Eye (tissue), 1 donor: ENCODE measurements at places on chromosomes 2 and 18.

- DNase-seq: no peak
These were observed 483.0 kb downstream of the CCDC85A start for GRCh38 chr2:56666777-56667176.

DNA sequence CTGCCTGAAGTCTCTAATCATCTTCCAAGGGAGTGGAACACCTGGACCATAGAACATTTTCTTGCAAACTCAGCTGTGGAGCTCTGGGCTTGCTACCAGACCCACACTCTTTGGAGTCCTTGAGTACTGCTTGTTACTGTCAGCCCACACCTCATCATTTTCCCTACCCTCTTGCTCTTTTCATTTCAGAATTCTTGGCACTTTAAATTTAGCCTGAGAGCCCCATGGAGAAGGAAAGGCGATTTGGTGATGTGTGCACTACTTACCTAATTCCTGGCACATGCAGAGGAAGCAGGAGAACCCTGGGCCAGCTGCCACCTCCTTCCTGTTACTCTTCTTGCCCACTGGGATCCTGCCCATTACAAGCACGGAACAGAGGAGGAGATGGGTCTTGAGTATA, 31.7 kb downstream of the TMEM178A start:
- no peak for DNase-seq

- no peak for DNase-seq
These were observed 12.5 kb upstream of the SLC38A11 start for GRCh38 chr2:164967781-164968228.

- DNase-seq: no peak
These were observed 216.8 kb downstream of the CAMKMT start for GRCh38 chr2:44578471-44579093.

- no peak for DNase-seq
These were observed 163.9 kb upstream of the THUMPD2 start for GRCh38 chr2:39942950-39943349.

GRCh38 chr2:138137949-138138348, 173.7 kb downstream of the HNMT start:
- no peak for DNase-seq

- no peak for DNase-seq
These were observed 141.5 kb upstream of the MYCN start for GRCh38 chr2:15798701-15799431.

DNA sequence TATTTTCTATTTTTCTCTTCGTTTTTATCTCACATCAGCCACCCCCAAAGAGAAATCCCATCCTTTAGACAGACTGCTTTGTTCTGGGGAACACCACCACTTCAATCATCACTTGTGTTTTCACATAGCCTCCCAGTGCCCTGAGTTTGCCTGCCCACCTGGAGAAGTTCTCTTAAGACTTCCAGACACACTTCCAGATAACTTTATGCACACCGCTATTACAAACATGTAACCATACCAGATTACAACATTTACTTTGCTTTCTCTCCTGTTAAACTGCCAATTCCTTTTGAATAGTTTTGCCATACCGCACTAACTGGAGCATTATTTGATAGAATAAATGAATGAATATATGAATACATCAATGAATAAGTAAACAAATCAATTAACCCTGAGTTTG, 1353.6 kb downstream of the DPP10 start:
- no peak for DNase-seq

DNA sequence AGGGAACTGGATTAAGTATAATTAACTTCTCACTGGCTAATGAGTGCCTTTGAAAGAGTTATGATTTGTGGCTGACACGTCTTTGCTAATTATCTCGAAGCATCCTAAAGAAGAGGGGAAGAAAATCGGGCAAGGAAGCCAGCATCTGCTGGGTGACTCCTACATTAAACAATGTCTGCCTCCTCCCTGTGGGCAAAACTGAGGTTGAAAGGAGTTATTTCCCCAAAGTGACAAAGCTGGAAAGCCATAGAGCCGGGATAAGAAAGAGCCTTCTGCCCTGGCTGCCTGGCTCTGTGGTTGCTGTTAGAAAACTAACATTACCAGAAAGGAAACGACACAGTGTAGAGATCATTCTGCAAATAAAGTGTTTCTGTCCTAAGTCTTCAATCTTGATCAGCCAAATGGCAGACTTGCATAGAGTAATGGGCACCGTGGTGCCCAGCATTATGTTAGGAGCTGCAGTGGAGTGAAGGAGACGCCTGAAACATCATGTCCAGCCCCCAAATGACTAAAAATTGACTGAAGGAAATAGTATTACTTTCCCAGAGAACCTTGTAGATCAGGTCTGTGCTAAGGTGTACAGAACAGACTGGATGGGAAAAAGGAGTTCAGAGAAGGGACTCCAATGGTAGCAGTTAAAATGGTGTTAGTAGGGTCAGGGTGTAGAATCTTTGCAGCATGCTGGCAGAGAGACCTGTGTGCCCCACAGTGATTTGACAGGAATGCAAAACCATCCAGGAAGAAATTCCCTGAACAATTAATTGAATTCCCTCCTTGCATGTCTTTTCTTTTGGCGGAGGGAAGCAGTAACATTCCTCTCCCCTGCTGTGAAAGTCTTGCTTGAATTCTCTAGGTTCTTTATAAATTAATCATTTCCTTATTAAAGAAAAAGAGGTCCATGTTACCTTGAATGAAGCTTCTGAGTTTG, 44.4 kb downstream of the ALPK2 start:
- DNase-seq: peak; percentile 55

DNA sequence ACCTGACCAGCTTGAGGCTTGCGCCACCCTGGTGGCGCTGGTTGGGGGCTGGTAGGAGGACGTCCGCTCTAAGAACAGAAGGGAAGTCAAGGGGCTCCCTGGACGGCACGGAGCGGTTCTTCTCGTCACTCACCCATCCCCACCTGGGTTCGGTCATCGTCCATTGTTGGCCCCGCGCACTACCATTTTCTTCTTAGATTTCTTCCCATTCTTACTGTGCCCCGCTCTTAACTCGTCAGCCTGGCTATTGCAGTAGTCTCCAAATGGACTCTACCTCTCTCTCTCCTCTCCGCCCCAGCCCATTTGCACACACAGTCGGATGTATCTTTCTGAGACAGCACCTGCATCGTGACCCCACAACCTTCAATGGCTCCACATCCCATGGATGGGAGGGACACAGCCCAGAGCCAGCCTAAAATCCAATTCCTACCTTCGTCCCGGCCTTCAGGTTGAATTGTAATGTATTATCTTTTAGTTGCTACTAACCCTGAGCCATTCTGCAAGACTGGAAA, 814 bp upstream of the RAB1A start:
- DNase-seq: peak; percentile 86

- DNase-seq: no peak
These were observed 157.8 kb downstream of the BABAM2 start for GRCh38 chr2:28048341-28048740.

- no peak for DNase-seq
These were observed 16.9 kb downstream of the ERCC3 start for GRCh38 chr2:127277028-127277427.

DNA sequence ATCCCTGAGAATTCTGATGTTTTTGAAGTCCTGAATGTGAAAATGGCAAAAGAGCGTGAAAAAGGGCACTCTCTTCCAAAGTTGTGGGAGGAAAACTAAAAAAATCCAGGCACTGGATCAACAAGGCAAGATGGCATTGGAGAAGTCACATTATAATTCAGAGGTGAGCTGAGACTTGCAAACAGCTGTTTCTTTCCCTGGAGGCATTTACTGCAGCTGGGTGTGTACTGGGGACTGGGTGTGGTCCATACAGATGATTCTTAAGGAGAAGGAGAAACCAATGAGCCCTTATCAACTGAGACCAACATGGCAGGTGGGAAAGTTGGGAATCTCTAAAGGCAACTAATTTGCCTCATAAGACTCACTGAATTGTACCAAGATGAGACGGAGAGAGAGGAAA, 313.9 kb downstream of the TRIB2 start:
- no peak for DNase-seq

DNA sequence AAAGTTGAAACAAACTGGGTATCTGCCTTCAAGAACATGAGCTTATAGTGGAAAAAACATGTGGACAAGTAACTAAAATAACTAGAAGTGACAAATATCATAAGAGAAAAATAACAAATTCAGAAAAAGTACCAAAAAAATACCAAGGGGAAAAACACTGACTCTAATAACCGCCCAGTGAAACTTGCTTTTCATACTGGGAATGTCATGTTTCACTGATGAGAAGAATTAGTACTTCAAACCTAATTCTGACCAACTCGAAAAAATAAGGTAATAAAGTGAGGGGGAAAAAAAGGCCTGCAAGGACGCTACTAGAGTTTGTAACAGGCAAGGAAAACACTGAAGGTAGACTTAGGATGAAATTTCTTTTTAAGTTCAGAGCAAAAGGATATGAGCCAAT, 83.6 kb downstream of the RTTN start:
- DNase-seq: no peak

GRCh38 chr2:174873471-174873870, 109.2 kb upstream of the CHRNA1 start:
- no peak for DNase-seq

GRCh38 chr2:241989074-241989473, 119.5 kb downstream of the RTP5 start:
- no peak for DNase-seq

- DNase-seq: peak; percentile 59
These were observed 370.4 kb downstream of the SOCS6 start for GRCh38 chr18:70659036-70659925.

GRCh38 chr2:142915502-142915901, 38.0 kb downstream of the KYNU start:
- DNase-seq: no peak

DNA sequence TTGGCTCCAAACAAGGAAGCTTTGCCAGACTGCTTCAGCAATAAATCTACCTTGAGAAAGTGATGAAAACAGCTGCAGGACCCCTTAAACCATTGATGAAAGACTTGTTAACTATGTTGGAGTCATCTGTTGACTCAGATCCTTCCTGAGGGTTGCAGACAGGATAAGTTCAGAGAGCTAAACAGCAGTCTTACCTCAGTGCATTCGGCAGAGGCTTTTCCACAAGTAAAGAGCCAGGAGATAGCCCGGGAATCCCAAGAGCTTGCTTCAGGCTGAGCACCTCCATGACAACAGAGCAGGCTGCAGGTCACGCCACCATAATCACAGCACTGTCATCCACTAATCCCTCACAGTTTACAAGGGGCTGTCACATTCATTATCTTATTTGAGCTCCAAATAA, 23.7 kb downstream of the KIAA2012 start:
- DNase-seq: no peak

DNA sequence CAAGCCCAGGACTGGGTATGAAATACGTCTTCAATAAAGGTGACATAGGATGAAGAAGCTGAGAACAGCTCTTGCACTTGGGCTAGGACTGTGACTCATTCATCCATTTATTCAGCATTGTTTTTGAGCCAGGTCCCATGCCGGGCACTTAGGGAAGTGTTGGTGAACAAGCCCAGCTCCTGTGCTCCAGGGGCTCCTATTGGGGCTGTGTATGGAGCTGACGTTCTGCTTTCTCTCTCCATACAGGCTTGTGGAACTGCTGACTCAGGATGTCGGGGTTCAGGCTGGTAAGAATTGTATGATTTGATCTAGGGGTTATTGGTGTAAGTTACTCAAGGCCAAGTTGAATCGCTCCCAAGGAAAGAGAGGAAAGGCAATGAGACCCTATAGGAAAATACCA, 24.0 kb downstream of the MYO7B start:
- DNase-seq: no peak

DNA sequence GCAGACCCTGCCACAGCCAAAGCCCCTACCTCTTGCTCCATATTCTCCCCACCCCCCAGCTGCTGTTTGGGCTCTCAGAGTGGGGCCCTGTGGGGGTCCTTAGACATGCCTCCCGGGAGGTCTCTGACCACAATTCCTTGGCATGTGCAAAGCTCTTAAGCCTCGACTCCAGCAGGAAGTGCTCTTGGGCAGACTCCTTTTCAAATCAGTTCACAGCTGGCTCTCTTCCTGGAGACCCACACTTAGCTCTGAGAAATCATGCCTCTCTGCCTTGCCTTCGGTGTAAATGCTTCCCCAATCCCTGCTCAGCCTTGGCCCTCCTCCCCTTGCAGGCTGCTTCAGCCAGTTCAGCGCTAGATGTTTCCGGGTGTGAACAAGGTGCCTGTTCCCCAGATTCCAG, 46.9 kb downstream of the NGEF start:
- DNase-seq: no peak

GRCh38 chr2:218401890-218402289, 2.2 kb downstream of the CTDSP1 start:
- no peak for DNase-seq

DNA sequence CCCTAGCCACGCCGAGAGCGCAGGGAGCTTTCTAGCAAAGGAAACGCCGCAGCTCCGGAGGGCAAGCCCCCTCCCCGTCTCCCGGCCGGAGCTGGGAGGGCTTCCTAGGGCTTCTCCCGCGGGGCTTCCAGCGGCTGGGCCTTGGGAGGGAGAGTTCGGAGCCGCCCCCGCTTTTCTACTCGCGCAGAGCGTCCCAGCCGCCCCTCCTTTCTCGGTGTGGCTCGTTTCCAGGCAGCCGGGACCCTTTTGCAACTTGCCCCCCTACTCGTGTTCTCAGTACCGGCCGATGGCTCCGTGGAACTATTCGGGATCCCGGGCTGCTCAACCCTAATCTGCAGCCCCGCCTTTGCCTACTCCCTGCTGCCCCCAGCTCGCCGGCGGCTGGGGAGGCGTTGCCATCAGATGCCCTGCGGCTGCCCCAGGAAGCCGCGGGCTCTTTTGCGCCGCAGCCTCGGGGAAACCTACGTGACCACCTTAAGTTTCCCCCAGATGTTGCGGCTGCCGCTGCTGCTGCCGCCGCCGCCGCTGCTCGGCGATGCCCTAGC, 1.5 kb upstream of the NR4A2 start:
- DNase-seq: peak; percentile 84

DNA sequence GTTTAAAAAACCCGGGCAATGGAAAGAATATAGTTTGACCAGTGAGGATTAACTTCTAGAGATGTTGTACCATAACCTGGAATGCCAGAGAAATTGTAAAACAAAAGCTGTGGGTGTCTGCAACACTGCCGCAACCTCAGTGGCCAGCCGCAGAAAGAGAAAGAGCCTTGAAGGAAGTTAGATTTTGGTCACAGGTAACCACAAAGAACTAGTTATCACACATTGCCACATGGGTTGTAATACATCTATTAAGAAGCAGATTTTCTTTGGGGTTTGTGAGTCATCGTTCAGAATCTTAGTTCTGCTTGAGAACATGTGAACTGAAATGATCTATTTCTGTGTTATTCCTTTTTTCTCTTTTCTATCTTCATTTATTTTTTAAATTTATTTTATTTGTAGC, 222.9 kb upstream of the AGAP1 start:
- DNase-seq: no peak

- no peak for DNase-seq
These were observed 27.8 kb downstream of the CACNB4 start for GRCh38 chr2:152071092-152071491.
